ENCODE measurements at places on chromosomes 12 and 14. TPM values are rescaled to one million over a fixed set of nuclear protein-coding genes. Genes with fewer than 3 reads are reported as not detected.

DNA sequence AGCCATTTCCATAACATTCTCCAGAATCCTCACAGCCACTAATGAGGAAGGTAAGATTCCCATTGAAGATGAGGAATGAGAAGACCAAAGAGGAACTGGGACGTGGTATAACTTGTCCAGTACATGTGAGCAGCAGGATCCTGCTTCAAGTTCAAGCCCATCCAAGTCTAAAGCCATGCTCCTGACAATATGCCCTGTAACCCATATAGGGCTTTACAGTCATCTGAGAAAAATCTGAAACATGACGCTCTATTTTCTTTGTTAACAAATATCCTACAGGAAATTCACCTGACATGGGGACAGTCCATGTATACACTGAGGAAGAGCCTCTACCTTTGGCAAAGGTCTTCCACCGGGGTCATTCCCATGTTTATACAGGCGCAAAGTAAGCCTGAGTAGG, 3.1 kb upstream of the ACTR6 start:
- no peak for DNase-seq

- DNase-seq = no peak
These were observed 894.9 kb downstream of the VRK1 start for GRCh38 chr14:97692084-97692483.

GRCh38 chr12:54932691-54933090, 51.9 kb downstream of the TESPA1 start:
- DNase-seq = peak; percentile 17

DNA sequence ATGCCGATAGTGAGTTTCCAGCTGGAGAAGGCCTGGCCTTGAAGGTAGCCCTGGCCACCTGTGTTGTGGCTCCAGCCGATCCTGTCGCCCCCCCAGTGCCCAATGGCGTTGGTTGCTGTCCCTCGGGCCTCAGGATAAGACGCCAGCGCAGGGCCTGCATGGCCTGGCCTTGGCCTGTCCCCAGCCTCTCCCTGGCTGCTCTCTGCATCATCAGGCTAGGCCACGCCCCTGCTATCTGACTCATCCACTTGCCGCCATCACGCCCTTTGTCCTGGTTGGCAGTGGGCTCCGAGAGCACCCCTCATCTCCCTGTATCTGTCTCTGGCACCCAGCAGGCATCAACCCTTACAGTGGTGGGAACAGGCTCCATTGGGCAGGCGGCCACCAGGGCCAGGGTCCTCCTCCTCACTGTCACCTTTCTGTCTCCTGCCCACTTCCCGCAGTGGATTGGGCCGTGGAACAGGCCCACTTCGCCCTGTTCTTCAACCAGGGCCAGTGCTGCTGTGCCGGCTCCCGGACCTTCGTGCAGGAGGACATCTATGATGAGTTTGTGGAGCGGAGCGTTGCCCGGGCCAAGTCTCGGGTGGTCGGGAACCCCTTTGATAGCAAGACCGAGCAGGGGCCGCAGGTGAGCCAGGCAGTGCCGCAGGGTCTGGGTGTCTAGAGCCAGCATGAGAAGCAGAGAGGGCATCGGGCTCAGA, 25.6 kb downstream of the ALDH2 start:
- DNase-seq = peak; percentile 20

DNA sequence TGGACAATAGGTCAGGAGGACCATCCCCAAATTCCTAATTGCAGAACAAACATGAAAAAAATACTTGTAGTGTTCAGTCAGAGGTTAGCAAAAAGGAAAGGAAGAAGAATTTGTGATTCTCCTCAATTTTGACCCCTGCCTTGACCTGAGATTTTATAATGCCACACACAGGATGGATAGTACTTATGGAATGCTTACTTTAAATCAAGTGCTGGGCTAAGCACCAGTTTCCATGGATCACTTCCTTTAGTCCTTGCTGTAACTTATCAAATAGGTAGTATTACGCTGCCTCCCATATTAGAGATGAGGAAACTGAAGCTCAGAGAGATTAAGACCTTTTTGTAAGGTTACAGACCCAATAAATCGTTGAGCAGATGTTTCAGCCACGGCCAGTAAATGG, 81.2 kb upstream of the OVCH1 start:
- no peak for DNase-seq

DNA sequence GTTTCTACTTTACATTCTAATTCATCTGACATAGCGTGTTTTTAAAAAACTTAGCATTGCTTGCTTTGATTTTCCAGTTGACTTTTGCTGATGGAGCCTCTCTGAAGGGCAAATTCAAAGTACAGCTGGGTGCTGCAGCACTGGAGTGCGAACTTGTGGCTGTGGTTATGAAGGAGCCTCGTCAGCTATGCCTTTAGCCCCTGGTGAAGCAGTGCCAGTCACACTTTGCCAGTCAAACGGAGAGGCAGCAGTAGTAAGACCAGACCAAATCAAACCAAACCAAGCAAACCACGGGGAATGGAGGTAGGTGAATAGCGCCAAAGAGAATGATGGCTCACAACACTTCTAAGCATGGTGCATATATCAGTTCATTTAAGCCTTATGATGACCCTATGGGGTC, 15.1 kb upstream of the SLC38A2 start:
- peak; percentile 56 for DNase-seq

DNA sequence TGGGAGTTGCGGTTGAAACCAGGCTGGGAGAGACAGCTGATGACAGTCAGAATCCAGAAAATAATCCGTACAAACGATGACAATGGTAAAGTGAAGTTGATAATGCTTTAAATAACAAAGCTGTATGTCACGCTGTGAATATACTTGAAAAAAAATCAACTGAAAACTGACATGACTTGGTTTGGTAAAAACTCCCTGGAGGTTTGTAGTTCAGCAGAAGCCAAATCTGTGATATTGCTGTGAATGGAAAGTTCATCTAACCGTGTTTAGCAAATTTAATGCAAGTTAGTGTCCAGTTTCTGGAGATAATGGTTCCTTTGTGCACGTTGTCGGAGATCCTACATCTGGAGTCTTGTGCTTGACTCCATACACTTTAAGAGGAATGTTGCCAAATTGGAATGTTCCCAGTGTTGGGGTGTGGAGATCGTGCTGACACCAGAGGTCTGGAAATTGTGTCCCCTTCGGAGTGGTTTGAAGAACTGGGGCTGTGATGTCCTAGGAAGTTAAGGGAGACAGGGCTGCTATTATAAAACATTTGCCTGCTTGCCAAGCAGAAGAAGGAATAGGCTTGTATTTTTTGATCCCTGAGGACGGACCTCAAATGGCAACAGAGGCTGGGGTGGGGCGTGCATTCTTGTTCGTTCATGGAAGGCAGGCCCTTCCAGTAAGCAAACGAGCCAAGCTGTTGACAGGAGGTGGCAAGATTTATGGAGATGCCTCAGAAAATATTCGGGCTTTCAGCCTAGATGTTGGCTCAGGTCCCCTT, 30.6 kb downstream of the PPFIBP1 start:
- DNase-seq = peak; percentile 86

DNA sequence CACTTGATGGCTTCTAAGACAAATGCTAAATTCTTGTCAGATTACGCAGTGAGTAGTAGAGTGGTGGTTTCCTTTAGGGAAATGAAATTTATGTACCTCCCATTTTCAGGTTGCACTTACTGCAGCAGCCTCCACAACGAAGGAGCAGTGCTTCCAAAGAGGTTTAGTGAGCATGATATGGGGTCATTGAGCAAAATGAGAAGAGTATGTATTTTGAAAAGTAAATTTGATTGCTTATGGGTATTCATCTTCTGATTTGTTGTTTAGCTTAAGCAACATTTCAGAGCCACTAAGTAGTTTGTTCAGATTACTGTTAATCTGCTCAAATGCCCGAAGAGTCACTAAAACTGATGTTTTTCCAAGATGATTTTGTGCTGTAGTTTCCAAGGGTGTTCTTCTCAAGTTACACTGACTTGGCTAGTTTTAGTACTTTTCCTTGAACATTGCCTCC, 493.6 kb downstream of the PCNX1 start:
- DNase-seq = peak; percentile 30

DNA sequence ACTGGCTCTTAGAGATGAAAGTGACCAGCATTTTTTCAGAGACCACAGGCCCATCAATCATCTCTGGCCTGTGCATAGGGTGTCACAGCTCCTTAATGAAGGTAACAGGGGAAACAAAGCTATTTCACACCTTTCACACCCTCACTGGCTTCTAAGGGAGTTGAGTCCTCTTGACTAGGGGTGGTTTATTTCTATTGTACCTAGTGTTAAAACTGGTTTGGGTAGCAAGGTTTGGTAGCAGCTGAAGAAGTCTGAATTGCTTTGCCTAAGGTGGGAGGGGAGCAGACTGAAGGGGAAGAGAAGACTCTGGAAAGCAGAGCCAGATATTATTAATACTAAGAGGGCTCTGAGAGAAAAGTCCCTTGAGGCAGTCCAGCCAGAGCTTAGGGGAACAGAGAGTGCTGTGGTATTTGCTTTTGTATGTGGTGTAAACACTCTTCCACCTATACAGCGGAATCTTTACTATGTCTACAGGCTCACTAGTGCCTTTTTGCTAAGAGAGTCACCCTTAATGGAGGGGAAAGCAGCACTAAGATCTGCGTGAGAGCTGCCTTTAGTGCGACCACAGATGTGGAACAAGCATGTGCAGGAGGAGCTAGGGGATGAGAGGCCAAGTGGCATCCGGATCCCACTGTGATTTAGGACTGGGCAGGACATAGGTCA, 95.8 kb downstream of the STXBP6 start:
- DNase-seq = no peak

- DNase-seq = no peak
These were observed 174.6 kb upstream of the SFSWAP start for GRCh38 chr12:131536337-131536736.

GRCh38 chr14:60125918-60126317, 34.2 kb downstream of the PCNX4 start:
- DNase-seq = no peak

- no peak for DNase-seq
These were observed 52.3 kb upstream of the RFLNA start for GRCh38 chr12:124242529-124243065.

DNA sequence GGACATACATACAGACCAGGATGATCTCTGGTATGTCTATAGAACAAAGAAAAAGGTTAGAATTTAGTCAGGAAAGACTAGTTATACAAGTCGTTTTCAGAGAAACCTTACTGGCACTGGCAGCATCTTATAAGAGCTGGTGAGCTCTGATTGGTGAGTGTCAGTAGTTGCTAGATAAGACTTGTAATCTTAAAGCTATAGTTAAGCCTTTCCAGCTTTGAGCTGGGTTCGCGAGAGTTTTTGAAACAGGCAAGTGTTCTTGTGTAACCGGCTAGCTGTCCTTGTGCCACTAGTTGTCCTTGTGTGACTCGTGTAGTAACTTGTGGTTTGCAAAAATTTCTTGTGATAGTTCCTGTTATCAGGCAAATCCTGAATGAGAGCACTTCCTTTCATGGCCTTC, 740.9 kb downstream of the GALC start:
- DNase-seq = no peak

GRCh38 chr14:61887628-61888027, 125.4 kb downstream of the SNAPC1 start:
- peak; percentile 18 for DNase-seq

- peak; percentile 93 for DNase-seq
These were observed 31.7 kb upstream of the KCNH3 start for GRCh38 chr12:49507139-49507538.

DNA sequence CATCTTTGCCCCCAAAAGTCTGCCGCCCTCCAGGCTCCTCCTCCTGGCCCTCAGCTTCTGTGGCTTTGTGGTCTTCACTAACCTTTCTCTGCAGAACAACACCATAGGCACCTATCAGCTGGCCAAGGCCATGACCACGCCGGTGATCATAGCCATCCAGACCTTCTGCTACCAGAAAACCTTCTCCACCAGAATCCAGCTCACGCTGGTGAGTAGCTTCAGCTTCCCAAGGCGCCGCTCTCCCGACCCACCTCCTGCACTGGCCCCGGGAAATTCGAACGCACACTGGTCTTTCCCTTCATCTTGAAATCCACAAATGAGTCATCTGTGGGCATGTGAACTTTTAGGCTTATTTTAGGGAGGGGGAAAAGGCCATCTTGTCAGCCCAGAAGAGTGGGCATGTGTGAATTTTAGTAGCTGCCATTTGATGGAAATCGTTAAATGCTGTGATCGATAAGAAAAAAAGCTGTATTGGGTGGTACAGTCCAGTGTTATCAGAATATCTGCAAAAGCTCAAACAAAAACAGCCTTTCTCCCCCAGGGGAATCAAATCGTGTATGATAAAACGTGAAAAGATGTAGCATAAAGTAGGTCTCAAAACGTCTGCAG, 700 bp downstream of the SLC35E3 start:
- DNase-seq = peak; percentile 81

GRCh38 chr14:54253195-54253947, 143.4 kb upstream of the CDKN3 start:
- peak; percentile 95 for DNase-seq

DNA sequence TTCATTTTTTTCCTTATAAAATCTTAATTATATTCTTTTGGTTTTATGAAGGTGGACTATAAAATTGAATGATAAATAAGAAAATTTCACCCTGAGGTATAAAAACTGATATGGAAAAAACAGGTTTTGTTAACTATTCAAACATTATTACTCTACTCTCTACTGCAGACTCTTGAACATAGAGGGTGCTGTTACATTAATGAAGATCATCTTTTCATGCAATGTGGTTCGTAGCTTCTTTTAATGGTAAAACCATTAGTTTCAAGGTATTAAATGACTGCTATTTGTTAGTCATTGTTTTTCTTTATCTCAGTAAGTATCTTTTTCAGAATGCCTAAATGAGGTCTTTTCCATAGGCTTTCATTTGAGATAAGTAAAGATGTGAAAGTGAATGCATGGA, 510.4 kb downstream of the SLC16A7 start:
- peak; percentile 32 for DNase-seq

DNA sequence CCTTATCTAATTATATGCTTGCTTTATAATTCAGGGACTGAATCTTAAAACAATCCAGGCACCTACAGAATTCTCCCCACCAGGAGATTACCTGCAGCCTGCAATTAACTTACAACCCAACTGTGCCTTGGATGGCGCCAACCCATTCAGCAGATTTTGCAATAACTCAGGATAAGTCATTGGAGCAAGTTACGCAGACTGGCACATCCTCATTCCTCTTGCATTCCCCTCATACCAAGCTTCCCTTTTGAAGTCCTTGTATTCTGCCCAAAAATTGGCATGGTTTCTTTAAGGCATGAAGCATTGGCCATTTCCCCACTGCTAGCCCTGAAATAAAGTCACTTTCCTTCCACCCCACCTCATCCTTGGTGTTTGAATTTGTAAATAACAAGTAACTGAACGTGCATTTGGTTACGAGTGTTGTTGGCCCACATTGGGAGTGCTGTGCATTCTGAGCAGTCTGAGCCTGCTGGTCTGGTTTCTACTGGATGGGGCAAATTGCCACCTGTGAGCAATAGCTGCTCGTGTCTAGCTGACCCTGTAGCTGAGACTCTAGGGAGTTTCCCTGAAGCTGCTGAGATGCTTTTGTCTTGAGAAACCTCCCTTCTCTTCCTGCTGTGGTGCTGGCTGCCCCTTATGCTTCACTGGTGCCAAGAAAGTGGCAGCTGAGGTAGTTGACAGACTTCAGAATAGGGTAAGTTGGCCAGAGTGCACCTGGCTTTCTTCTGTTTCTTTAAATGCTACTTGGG, 99.2 kb upstream of the SCAF11 start:
- no peak for DNase-seq

TM9SF1 gene
- 141 TPM for total RNA-seq

CISTR gene
- total RNA-seq = not detected

SMIM41 gene
- not detected for total RNA-seq

NANOG gene
- total RNA-seq = not detected

C12orf56 gene
- total RNA-seq = not detected

NRXN3 gene
- total RNA-seq = 1.1 TPM

OR6J1 gene
- total RNA-seq = not detected

MYF5 gene
- total RNA-seq = not detected

HIGD1C gene
- not detected for total RNA-seq

ADCK1 gene
- 4.9 TPM for total RNA-seq

TPPP2 gene
- not detected for total RNA-seq

Measured in M059J (cell line).